ENCODE measurements at places on chromosomes 12 and 14.

DNA sequence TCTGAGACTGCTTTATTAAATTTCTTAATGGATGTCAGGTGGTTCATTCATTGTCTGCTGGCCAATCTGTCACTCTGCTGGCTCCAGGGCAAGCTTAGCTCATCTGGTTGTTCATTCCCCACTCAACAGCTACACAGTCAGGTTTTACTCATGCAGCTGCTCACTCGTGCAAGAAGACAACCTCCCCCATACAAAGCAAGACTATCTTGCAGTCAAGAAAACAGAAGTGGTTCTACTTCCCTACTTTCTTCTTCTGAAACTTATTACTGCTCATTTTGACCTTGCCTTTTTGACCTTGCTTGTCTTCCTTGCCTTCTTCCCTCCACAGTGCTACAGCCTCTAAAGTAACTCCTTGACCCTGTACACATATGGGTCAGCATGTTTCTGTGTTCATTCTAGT lies 277.9 kb downstream of the SSPN start:
- no peak for DNase-seq

DNA sequence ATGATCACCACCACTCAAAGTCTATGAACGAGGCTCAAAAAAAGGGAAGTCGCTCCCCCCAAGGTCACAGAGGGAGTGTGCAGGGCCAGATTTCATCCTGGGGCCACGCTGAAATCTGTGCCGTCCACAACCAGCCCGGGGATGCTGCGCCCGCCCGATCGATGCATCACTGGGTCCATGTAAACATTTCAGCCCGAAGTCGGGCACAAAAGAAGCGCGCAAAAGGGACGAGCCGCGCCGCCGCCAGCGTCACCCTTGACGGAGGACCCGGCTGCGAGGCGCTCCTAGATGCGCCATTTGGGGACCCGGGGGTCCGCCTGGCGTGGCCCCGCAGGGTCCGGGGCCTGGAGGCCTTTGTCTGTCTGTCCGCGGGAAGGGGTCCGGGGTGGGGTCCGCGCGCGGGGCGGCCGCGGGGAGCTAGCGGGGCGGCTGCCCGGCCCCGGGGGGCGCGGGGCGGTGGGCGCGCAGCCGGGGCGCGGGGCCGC lies 503 bp downstream of the FBXO21 start:
- peak; percentile 57 for DNase-seq

GRCh38 chr14:85061256-85061655 lies 468.7 kb upstream of the FLRT2 start:
- DNase-seq: no peak

GRCh38 chr12:109495012-109495411 lies 17.6 kb downstream of the UBE3B start:
- DNase-seq: no peak

DNA sequence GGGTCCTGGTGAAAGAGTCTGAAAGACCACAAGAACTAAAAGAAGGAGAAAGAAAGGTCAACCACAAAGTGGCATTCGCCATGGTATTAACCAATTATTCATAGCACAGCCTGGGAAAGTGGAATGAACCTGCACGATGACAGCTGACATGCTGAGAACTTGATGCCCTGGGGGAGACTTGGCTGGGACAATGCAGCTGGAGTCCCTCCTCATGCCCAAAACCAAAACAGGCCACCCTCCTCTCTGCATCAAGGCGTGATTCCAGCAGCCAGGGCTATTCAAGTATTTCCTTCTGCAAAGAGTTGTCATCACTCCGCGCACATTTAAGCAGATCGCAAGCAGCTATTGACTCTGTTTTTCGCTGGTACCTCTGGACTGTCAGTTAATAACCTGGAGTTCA lies 167.1 kb upstream of the NOS1 start:
- no peak for DNase-seq

- peak; percentile 35 for DNase-seq
Observed at GRCh38 chr12:5556033-5556614, 124.2 kb downstream of the NTF3 start.

GRCh38 chr14:94449930-94450329 lies 2.7 kb downstream of the SERPINA11 start:
- no peak for DNase-seq

DNA sequence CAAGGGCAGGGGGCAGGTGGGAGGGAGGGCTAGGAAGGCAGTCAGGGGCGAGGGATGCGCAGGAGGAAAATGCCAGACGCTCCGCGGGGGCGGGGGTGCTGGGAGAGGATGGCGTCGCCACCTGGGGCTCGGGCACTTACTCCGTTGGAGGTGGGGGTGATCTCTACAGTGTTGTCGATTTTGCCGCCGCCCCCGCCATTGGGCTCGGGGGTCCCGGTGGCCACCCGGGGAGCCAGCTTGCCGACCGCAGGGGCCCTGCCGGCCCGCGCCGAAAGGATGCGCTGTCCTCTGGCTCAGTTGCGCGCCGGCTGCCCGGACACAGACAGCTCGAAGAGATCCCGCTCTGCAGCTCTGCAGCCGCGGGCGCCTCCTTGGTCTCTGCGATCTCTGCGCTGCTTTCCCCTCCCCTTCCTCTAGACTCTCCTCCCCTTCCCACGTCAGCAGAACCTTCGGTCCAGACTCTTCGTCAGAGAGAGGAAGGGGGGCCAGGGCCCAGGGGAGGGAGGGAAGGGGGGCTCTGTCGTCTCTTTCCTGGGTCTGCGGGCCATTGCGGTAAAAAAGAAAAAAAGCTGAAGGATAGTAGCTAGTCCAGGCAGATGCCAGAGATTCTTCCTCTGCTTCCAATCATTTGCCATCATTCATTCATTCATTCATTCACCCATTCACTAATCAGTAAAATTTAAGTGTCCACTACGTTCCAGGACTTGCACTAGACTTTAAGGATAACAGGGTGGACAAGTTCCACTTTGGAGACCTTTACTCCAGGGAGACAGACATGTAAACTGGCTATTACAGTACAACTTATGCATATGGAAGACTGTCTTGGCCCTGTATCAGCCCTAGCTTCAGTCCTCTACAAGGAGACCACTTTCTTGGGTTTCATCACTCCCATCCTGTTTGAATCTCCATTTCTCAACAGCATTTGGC lies at the start of gene SLC22A17:
TSS of gene SLC22A17 (minus strand) at position 382 of the 927 bp plus-strand sequence.
- DNase-seq: peak; percentile 57

DNA sequence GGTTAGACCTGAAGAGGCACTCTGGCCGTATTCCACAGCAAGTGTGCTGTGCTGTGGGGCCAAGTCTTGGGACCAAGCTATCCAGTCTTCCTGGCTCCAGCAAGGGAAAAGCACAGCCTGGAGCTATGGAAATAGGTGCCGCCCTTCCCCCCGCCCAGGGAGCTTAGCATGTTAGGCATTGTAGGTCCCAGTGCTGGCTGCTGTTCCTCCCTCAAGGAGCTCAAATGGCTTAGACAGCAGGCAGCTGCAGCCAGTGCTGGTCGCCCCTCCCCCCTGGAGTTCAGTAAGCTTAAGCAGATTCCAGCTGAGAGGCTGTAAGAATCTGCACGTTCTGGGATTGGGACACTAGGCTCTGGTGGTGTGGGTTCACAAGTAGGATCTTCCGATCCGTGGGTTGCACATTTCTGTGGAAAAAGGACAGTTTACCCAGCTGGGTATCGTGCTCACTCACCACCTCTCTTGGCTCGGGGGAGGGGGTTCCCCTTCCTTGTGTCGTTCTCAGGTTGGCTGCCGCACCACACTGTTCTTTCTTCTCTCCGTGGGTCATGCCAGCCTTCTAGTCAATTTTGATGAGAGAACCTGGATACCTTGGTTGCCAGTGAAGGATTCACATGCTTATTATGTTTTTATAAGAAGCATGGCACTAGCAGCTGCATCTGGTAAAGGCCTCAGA lies 127.3 kb downstream of the CNTN1 start:
- no peak for DNase-seq

GRCh38 chr12:114604606-114605005 lies 79.4 kb downstream of the TBX3 start:
- no peak for DNase-seq

DNA sequence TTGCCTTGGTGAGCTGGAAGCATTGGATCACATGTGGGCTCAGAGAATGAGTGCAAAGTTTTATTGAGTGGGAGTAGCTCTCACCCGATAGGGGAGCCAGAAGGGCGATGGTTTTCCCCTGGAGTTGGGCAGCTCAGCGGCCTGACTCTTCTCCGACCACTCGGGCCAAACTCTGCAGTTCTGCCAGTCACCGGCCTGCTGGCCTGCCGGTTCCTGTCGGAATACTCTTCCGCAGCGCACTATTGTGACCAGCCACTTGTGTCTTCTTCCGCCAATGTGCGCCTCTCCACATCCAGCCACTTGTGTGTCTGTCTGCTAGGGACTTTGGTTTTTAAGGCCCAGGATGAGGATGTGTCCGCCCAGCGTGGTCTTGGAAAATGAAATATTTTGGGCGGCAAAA lies 43.5 kb upstream of the PRKD1 start:
- no peak for DNase-seq

GRCh38 chr12:85550924-85551323 lies 270.9 kb downstream of the ALX1 start:
- no peak for DNase-seq

DNA sequence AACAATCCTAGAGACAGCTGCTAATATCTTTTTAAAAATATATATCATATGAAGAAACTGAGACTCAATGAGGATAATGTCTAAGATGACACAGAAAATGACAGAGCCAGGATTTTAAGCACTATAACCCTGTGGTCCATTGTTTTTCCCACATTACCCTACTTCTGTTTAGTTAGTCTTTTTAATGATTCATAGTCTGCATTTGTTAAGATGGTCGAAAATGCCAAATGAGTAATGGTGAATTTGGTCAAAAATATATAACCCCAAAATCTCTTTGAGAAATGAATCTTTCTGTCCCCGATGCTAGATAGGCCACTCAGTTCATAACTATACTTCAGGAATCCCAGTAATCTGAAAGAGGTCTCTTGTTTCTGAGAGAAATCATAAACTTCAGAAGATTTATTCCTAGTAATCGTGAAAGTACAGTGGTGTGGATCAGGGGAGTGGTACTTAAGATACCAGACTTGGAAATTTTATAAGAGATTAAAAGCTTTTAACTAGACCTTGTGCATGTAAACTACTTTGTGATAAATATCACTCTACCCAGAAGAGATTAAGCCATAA lies 10.8 kb downstream of the RTRAF start:
- no peak for DNase-seq

DNA sequence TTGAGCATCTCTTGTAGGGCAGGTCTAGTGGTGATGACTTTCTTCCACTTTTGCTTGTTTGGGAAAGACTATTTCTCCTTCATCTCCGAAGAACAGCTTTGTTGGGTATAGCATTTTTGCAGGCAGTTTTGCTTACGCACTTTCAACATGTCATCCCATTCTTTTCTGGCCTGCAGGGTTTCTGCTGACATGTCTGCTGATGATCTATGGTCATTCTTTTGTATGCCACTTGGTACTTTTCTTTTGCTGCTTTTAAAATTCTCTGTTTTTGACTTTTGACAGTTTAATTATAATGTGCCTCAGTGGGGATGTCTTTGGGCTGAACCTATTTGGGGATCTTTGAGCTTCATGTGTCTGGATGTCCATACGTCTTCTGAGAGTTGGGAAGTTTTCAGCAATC lies 78.2 kb downstream of the PTHLH start:
- no peak for DNase-seq

DNA sequence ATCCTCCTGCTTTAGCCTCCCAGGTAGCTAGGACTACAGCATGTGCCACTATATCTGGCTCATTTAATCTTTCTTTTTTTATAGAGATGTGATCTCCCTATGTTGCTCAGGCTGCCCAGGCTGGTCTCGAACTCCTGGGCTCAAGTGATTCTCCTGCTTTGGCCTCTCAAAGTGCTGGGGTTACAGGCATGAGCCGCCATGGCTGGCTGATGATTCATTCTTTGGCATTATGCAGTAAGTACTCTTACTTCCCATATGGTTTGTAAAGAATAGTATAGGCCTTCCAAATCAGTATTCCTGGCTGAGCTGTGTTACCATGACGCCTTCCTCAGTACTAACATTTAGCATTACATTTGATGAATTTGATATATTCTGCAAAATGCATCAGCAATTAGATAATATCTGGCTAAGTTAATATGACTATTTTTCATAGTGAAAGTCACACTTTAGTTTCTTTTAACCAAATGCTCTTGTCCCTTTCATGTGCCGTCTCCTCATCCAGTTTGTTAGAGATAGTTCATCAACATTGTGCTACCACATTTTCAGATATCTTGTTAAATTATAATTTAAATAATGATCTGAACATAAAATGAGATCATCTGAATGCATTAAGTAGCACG lies 3.2 kb upstream of the MIA2 start:
- peak; percentile 34 for DNase-seq

DNA sequence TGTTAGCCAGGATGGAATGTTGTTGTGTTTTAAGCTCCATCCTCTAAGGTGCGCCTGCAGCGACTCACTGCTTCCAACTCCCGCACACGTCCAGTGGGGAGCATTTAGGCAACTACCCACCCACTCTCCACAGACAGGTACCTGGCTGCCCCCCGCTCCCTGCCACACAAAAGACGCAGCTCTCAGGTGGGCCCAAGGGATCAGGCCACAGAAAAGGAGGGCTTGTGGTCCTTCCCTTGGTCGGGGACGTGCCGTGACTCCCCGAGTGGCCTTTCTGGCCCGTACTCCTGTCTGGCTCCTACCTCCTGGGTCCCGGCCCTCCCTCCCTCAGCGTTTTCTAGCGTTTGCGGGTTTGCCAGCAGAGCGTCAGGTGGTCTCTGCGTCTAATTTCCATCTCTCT lies 16.2 kb downstream of the TEDC1 start:
- DNase-seq: no peak

DNA sequence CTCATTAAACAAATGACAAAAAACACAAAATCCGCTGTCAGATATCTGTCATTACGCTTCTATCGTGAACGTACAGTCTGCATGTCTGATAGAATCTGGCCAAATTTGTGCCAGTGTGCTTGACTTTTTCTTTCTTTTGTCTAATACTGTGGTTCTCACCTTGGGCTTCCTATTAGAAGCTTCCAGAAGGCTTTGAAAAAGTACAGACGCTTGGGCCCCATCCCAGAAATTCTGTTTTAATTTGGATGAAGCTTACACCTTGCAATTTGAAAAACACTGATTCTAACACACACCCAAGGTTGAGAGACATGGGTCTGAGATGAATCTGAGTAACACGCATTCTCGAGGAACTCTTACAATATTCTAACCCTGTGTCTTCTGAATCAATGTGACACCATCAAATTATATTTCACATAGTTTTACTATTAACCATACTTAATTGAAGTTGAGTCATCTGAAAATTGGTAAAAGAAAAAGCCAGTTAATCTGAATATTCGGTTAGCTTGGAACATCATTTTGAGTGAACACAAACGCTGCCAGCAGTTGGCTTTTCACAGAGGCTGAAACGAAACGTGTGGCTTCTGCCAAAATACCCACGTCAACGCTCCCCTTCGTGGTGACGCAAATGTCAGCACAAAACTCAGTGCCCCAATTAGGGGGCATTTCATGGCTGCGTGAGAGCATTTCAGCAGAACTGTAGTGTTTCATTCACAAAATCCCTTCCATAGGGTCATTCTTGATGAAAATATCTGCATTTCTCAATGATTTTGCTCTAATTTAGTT lies 420.5 kb downstream of the TMEM132D start:
- DNase-seq: no peak

DNA sequence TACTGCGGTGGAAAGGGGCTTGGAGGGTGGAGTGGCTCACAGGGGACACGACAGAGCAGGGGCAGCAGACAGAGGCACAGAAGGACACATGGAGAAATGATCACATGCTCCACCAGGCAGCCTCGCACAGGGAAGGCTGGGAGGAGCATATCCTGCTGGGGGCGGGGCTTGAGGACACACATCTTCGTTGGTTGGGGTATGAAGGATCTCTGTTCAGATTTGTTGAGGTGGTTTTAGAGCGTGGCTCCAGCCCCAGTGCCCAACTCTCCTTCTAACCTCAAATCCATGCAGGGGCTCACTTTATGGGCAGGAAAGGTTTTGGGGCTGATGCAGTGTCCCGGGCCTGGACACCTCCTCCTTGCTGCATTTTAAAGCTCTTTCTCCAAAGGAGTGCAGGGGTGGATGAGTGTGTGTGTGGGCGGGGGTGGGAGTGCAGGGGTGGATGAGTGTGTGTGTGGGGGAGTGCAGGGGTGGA lies 733 bp upstream of the P3H3 start:
- peak; percentile 75 for DNase-seq

Data from activated T-cell treated with anti-CD3 and anti-CD28 coated beads, Interleukin-2, amount 50 U/mL, for 48 hours (primary cell).